Epithelial cell of alveolus of lung (primary cell): ENCODE measurements at places on chromosomes 1 and 21. TPM values are rescaled to one million over a fixed set of nuclear protein-coding genes. Genes with fewer than 3 reads are reported as not detected.

Gene DEPDC1
- 26.9 and 36.0 TPM in 2 replicates for total RNA-seq

Gene TAL1
- total RNA-seq, result under 0.01 TPM in 1 of 2 replicates, not detected in the other

Gene SMIM1
- 0.39 and 19.9 TPM in 2 replicates for total RNA-seq

Gene PSMB2
- 49.6 and 75.6 TPM in 2 replicates for total RNA-seq

Gene FAM229A
- 1.2 and 3.1 TPM in 2 replicates for total RNA-seq

Gene TTC39A
- total RNA-seq, result 0.26 and 0.40 TPM in 2 replicates

Gene KPNA6
- 40.6 and 41.0 TPM in 2 replicates for total RNA-seq

Gene S100A10
- total RNA-seq, result 75.2 and 168 TPM in 2 replicates

Gene AGT
- total RNA-seq, result 0.91 and 1.5 TPM in 2 replicates

Gene KRTAP6-3
- not detected in 2 replicates for total RNA-seq

Gene RAB3B
- total RNA-seq, result 3.9 and 13.1 TPM in 2 replicates

Gene PLA2G5
- not detected in 2 replicates for total RNA-seq

Gene OR2L8
- total RNA-seq, result not detected in 2 replicates

Gene PTGFR
- 0.78 and 2.6 TPM in 2 replicates for total RNA-seq

Gene TPTE
- total RNA-seq, result not detected in 2 replicates

Gene TEX38
- not detected in 2 replicates for total RNA-seq

Gene ARPC5
- 90.4 and 215 TPM in 2 replicates for total RNA-seq

Gene TRAF5
- 6.3 and 7.7 TPM in 2 replicates for total RNA-seq

Gene ITGB2
- 0.26 and 1.2 TPM in 2 replicates for total RNA-seq

Gene FAM78B
- total RNA-seq, result 0.13 and 1.8 TPM in 2 replicates

Gene LENEP
- total RNA-seq, result not detected in 2 replicates

Gene FAM177B
- not detected in 2 replicates for total RNA-seq

Gene DHCR24
- total RNA-seq, result 18.6 and 228 TPM in 2 replicates

Gene SGIP1
- 6.3 and 22.8 TPM in 2 replicates for total RNA-seq

Gene KRTAP10-12
- total RNA-seq, result not detected in 2 replicates

Gene C1orf74
- total RNA-seq, result 2.5 and 3.2 TPM in 2 replicates

Gene CFHR3
- total RNA-seq, result 0.24 TPM in 1 of 2 replicates, not detected in the other

Gene JUN
- total RNA-seq, result 87.8 and 104 TPM in 2 replicates

Gene POU3F1
- total RNA-seq, result not detected in 2 replicates

Gene RAB29
- 7.1 and 10.3 TPM in 2 replicates for total RNA-seq

Gene CAMK1G
- 3.0 and 10.1 TPM in 2 replicates for total RNA-seq

Gene TDRD5
- total RNA-seq, result under 0.01 TPM in 1 of 2 replicates, not detected in the other

Gene TAF5L
- 9.5 and 12.8 TPM in 2 replicates for total RNA-seq

Gene GPX7
- 21.9 and 55.5 TPM in 2 replicates for total RNA-seq

Gene PWP2
- total RNA-seq, result 4.8 and 8.2 TPM in 2 replicates

Gene NR5A2
- total RNA-seq, result 3.2 and 4.7 TPM in 2 replicates

Gene EBNA1BP2
- total RNA-seq, result 29.1 and 73.8 TPM in 2 replicates

Gene ENO1
- 1,439 and 2,475 TPM in 2 replicates for total RNA-seq

Gene AVPR1B
- total RNA-seq, result not detected in 2 replicates

Gene GPR37L1
- total RNA-seq, result not detected in 2 replicates
